ENCODE measurements at places on chromosomes 6 and 20.

DNA sequence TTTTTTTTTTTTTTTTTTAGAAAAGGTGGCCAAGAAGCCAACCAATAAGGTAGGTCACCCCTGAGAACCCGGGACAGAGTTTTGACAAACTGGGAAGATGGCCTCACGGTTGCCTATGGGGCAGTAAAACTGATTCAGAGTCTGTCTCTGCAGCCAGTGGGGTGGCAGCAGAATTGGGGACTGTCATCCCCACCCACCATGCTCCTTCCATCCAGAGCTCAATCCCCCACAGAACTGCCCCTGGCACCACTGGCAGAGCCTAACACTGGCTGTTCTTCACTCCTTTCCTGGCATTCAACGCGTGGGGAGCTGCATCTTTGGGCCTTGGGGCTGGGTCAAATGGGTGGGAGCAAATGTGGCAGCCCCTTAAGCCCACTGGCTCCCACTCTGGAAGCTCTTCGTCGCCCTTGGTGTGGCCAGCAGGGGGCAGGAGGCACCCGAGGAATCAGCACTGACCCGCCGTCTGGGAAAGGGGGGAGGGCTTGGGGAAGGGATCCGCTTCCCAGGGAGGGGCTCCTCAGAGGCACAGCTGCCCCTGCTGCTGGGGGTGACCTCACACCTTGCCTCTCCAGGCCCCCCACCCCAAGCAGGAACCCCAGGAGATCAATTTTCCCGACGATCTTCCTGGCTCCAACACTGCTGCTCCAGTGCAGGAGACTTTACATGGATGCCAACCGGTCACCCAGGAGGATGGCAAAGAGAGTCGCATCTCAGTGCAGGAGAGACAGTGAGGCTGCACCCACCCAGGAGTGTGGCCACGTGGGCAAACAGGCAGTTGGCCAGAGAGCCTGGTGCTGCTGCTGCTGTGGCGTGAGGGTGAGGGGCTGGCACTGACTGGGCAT lies 10.4 kb downstream of the CD40 start:
- no peak for DNase-seq

DNA sequence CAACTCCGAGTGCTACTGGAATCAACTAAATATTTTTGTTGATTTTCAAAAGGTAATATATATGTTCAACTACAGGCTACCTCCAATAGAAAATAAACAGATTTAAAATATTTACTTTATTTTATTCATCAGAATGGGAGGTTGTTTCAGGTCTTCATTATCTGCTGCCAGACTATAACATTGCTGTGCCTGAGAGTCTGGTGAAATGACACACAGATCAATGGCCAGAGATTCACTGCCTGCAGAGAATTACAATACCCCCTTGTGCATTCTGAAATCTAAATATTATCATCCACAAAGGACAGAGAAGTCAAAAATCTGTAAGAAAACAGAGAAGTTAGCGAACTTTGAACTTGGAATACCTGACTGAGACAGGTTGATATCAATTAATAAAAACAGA lies 667.8 kb upstream of the GJE1 start:
- no peak for DNase-seq

DNA sequence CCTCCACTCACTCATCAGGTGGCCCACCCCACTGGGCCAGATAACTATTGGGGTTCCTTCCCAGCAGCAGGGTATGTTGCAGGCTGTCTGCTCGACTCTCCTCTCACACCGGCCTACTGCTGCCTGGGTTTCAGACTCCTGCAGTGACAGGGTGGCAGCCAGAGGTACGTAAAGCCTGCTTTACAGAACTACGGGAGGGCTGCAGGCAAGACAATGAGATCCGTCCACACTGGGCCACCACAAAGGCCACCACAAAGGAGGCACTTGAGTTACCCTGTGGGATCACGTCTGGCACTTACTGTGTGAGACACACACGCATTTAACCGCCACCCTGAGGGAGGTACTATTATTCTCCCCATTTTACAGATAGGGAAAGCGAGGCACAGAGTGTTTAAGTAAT lies 78.5 kb downstream of the NFATC2 start:
- DNase-seq: no peak

DNA sequence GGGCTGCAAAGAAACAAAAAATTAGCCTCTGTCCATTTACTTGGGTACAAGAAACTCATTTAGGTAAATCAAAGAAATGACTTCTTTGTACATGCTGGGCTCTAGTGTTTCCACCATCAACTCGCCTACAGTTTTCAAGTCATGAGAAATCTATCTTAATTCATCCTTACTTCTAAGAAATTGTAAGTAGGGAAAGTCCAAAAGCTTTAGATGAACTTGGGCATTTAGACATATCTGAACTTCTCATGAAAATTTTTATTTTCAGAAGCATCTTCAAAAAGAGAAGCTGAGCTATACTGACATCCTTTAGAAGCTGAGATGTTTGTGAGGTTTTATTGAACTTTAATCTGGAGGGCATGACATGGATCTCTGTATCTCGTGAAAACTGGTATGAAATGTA lies 117.3 kb downstream of the MYB start:
- no peak for DNase-seq

DNA sequence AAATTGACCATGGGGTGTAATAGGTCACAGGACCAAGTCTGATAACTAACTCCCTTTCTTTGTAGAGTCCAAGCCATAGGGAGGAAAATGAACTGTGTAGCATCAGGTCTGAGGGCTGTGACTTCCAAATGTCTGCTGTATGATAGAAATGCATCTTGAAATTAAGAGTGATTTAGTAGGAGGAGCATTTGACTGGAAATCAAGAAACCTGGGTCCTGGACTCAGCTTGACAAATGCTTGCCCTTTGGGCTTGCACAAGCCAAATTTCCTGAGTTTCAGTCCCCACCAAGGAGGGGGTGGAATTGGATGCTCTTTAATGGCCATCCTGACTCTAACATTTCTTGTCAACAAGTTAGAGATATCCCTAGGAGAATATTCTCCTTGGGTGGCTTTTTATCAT lies 187.0 kb downstream of the PDE7B start:
- DNase-seq: no peak

DNA sequence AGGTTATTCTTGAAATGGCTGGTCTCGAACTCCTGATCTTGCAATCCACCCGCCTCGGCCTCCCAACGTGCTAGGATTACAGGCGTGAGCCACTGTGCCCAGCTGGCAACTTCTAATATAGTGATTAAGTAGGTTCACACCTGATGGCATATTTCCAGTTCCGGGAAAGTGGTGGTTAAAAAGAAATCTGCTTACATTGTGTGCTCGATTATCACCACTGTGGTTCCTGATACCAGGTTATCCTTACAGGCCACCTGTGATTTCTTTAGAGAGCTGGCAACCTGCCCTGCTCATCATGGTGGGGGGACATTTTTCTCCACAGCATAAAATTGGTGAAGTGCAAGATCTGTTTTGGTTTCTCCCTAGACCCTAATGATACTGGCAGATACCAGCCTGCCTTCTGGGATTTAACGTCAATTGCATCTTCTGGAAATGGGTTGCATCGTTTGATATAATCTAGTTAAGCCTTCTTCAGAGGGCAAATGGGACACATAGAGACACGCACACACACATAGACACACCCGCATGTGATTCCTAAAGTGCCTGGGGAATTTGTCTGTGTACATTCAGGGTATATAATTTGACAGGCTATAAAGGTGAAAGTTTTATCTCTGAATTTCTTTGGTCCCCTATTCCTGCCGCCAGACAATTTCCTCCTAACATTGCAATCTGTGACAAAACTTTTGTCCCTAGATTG lies 49.7 kb upstream of the CITED2 start:
- DNase-seq: no peak

DNA sequence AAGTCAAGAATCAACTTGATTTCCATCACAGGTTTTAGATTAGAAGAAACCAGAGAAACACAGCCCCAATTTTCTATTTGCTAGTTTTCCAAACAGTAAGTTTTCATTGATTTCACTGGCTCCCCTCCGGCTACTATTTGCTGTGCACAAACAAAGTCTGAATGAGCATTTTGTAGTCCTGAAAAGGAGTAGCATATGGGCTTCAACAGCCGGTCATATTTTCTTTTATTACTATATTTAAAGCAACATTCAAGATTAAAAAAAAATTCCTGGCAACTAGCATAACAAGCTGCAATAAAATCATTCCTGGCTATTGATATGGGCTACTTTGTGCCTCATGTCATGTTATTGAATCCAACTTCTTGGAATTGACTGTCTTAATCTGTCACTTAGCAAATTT lies 48.3 kb downstream of the CARMIL1 start:
- no peak for DNase-seq

GRCh38 chr6:166257911-166258318 lies 50.3 kb downstream of the PRR18 start:
- no peak for DNase-seq

DNA sequence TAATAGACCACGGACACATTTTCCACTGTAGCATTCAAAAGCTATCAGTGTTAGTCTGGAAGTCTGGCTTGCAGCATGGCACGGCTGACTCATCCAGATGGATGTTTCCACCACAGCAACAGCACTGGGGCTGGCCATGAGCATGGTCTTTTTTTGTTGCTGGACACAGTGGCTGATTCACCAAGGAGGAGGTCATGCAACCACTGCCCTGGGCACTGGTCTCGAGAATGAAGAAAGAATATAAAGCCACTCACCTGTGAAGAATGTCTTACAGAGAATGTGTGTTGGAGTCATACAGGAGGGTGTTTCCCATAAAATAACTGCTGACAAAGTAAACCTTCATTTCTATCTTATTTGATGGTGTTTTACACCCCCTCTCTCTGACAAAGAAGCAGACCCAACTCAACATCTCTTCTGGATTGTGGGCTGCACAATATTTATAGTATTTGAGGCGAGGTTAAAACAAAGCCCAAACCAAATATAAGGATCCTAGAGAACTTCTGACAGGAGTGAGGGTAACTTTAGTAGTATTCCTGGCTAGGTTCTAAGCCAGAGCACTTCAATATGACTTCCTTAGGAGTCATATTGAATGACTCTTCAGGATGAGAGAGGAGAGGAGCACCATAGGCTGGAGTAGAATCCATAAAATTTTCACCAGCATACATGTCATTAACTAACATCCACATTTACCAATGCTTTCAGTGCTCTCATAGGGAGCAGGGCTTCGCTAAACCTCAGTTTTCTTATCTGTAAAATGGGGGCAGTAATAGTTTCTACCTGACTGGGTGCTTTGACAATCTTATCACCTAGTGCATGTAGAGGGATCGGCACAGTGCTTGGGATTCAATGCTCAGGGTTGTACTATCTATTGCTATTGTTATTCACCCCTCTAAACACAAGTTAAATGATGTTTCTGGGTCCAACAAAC lies 121.4 kb downstream of the KIF13A start:
- DNase-seq: peak; percentile 87

- no peak for DNase-seq
These were observed 201.0 kb downstream of the SYNDIG1 start for GRCh38 chr20:24670341-24670872.

DNA sequence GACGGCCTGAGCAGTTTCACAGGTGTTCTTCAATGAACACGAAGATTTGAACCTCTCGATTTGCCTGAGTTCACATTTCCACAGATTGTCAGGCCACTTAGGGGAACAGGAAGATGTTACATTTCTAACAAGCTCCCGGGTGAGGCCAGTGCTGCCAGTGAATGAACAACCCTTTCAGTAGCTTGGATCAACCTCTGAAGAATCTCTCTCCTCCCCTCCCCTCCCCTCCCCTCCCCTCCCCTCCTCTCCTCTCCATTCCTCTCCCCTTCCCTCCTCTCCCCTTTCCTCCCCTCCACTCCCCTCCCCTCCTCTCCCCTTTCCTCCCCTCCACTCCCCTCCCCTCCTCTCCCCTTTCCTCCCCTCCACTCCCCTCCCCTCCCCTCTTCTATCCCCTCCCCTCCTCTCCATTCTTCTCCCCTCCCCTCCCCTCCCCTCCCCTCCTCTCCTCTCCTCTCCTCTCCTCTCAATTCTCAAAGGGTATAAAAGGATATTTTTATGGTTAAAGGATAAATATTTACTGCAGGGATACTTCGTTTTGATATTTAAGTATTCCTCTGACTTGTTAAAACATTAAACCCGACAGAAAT lies 114.1 kb upstream of the INSM1 start:
- no peak for DNase-seq

DNA sequence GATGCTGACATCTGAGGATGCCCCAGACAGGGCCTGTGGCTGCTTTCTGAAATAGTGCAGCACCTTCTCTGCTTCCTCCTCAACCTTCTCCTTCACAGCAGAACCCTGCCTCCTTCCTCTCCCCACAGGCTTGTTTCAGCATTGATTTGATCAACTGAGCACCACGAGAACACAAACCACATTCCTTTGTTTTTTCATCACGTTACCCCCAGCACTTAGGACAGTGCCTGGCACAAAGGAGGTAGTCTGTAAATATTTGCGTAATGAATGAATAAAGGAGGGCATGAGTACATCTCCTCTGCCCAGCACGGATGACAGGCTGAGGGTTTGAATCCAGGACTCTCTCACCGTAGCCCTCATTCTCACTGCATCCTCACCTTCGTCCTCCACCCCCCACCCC lies 21.3 kb upstream of the WFDC2 start:
- DNase-seq: no peak

DNA sequence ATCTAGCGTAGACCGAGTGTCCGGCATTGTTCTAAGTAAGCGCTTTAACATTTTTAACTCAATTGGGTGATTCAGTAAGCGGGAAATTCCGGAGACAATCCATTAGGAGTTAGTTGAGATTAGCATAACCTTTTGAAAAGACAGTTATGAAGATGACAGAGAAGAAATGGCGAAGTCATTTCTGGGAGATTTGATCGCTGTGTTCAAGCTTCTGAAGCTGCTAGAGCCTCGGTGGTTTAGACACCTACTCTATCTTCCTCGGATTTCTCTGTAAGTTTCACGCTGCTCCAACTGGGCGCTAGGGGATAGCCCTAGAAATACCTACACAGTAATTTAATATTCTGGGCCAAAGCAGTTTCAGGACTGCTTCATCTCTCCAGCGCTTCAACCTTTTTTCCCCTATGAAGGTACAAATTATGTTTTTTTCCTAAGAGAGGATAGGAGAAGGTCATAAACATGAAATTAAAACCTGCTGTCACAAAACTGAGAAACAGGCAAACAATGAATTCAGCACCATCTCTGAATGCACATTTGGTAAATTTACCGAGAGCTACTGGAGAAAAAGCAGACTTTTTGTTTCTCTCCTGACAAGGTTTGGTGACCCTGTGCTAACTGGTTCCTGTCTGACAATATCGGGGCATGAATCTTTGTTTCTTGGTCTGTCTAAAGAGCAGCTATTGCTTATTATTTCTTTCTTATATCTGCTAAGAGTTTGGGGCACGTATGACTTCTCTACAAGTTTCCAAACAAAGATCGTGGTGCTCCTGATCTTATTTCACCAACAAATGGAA lies 22.4 kb downstream of the ZNF311 start:
- DNase-seq: no peak

- no peak for DNase-seq
These were observed 63.5 kb downstream of the MAN1A1 start for GRCh38 chr6:119285908-119286625.

DNA sequence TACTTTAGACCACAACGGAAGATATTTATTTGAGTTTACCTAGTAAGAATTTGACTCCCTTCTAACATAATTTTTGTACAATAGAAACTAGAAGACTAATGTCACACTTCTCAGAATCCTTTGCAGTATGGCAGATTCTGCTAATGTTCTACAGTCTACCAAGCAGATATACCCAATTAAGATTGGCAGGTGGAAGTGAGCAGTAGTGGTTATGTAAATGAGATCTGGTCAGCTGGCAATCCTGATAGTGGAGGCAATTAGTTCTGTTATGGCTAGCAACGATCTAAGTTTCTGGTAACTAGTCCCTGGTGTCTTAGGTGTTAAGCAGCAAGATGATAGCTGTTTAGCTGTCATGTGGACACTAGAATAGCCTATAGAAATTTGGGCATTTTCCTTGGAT lies 101.0 kb downstream of the CENPW start:
- no peak for DNase-seq
